Iris pigment epithelial cell (primary cell): ENCODE measurements at places on chromosomes 4 and X.
A peak's percentile ranks its signal among the peaks of the same experiment; 100 is the strongest.

DNA sequence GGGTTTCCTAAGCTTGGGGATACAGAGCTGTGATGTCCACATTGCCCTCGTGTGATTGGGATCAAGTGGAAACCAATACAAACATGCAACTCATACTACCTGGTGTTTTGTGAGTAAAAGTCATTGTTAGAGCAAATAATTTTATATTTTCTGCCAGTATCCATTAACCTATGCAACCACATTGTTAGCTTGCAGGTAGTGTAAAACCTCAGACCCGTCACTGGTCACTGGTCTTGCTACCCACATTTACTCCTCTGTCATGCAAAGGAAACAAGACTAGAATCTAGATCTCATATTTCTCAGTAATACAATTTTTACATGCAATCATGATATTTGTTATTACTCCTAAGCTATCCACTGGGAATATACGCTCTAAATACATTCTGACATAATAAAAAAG lies 324.3 kb upstream of the NDST4 start:
- DNase-seq, result no peak

- DNase-seq, result no peak
These were observed 30.8 kb upstream of the FMR1NB start for GRCh38 chrX:147950352-147950751.

DNA sequence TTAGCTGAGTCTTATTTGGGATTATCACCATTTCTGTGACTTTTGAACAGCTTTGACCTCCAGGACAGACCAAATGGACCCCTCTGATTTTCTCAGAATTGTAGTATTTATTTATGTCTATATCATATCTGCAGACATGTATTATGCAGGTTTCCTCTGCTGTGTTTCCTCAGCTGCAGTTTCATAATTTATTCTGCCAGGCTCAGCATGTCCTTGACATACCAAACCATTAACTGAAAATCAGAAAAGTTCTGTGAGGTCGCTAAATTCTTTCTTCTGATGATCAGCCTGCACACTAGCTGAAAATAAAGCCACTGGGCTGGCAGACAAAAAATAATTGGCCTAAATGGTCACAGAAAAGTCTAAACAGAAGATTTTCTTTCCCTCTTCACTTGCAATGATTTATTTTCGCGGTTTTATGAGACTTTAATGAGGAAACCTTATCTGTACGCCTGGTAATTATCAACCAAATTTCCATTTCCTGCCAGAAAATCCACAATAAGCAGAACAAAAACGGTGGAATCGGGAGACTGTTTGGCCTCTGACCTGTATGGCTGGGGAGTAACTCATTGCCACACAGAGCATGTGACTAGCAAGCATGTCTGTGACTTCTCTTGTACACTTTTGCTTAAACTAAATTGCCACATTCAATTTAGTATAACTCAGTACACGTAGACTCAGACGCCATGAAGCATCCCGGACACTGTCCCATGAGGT lies 150.9 kb downstream of the ENPP6 start:
- DNase-seq, result no peak

GRCh38 chr4:21134994-21135393 lies 434.7 kb downstream of the PACRGL start:
- DNase-seq, result peak; percentile 71

DNA sequence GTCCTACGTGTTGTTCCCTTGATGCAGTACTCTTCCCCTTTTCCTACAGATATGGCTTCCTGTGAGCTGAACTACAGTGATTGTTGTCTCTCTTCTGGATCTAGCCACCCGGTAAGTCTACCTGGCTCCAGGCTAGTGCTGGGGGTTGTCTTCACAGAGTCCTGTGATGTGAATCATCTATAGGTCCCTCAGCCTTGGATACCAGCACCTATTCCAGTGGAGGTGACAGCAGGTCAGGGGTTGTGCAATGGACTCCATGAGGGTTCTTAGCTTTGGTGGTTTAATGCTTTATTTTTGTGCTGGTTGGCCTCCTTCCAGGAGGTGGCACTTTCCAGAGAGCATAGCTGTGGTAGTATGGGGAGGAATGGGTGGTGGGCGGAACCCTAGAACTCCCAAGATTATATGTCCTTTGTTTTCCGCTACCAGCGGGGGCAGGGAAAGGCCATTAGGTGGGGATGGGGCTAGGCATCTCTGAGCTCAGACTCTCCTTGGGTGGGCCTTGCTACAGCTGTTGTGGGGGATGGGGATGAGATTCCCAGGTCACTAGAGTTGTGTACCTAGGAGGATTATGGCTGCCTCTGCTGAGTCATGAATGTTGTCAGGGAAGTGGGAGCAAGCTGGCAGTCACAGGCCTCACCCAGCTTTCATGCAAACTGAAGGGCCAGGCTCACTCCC lies 121.4 kb upstream of the ANKRD50 start:
- DNase-seq, result no peak

GRCh38 chr4:137664416-137664815 lies 132.1 kb upstream of the PCDH18 start:
- peak; percentile 62 for DNase-seq

GRCh38 chr4:101857176-101857575 lies 66.6 kb downstream of the BANK1 start:
- DNase-seq, result no peak

DNA sequence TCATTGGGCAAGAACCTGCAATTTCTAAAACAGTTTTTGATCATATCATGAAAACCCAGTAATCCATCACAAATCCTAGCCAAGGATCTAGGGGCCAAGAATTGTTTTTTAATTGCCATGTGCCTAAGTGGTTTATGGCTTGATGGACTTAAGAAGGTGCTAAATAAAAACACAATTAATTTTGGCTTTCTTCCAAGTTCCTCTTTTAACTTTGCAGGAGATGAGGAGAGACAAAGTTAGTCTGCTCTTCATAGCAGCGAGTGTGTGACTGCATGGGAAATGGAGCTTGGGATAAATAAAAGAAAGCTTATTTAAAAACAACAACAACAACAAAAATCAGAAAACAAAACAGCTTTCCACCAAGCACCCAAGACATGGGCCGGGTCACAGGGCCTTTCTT lies 41.4 kb downstream of the ARHGEF9 start:
- no peak for DNase-seq

- DNase-seq, result no peak
These were observed 584 bp downstream of the GPC3 start for GRCh38 chrX:133984857-133985163.

DNA sequence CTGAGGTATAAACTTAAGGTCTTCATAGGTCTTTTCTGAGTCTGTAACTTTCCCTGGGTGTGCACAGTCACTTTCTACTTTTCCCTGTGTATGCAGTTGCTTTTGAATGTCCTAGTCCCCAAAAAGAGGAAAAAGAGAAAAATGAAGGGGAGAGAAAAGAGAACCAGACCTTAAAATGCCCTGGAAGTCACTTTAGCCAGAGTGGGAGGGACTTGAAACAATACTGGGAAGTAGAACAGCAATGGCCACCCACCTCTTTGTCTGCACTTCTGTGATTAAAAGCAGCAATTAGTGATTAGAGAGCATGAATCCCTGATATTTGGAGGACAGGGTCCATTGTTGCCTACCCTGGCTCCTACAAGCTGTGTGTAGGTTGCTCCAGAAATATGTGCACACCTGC lies 36.1 kb downstream of the ZCCHC13 start:
- DNase-seq, result no peak

- DNase-seq, result no peak
These were observed 42.5 kb downstream of the MAMLD1 start for GRCh38 chrX:150405576-150405975.

DNA sequence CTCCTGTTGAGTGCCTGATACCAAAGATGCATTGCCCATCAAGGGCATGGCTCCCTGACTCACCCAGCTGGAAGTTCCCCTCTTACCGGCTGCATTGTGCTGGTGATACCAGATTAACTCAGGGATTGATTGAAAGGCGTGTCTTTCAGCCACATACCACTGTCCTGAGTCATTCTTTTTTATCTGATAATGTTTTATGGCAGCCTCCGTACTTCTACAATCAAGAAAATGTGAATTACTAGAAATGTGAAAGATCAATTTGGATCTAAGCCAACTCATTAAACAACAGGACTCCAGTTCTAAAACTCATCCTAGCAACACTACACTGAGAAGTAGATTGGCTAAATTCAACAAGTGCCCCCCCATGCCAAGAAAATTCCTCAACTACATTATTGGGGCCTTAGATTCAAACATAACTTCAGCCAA lies 40.0 kb downstream of the TXK start:
- peak; percentile 74 for DNase-seq

- DNase-seq, result no peak
These were observed 37.4 kb downstream of the ADGRA3 start for GRCh38 chr4:22478426-22478825.

DNA sequence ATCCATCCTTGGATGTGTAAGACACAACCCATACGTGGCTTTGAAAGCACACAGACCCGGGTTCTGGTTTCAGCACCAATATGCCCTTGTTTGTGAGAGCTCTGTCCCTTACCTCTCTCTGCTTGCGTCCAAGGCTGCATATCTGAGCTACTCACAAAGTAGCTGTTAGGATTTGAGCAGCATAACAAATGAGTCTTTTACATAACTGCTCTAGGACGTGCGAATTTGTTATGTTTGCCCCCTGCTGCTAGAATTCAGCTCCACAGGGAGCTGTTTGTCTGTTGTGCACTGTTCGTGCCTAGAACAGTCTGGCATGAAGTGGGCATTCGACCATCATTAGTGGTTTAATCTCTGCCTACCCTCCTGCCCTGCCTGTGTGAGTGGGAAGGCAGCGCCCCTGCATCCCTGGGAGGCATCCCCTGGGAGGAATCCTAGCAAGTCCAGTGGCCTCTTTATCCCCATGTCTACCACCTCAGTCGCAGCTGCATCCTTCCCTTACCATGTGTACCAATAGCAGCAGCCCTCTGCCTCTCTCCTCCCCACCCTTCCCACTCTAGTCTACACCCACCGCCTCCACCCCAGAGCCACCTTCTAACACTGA lies 42.1 kb downstream of the SLC2A9 start:
- no peak for DNase-seq

GRCh38 chr4:26252349-26253025 lies 68.3 kb upstream of the RBPJ start:
- DNase-seq, result no peak

DNA sequence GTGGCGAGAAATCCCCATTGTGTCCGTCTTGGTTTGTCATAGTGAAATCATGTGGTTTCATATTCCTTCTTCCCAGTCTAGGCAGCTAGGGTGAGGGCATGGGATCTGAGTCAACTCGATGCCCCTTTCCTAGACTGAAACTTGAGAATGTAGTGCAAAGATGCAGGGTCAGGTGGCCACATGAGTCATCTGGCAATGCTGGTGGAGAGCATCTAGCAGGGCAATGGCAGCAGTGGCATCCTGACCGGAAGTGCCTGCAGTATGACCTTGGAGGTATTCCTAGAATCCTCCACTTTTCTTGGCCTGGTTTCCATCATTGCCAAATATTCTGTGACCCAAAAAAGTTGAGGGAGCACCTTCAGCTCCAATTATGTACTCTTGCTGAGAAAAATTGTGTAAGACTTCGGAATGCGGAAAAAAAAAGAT lies 39.1 kb upstream of the TMEM184C start:
- DNase-seq, result peak; percentile 97
